Stimulated activated CD8-positive, alpha-beta memory T cell treated with anti-CD3 and anti-CD28 coated beads, Interleukin-7, amount 100 ng/mL, for 24 hours (primary cell): ENCODE measurements at places on chromosomes 13 and 19.

DNA sequence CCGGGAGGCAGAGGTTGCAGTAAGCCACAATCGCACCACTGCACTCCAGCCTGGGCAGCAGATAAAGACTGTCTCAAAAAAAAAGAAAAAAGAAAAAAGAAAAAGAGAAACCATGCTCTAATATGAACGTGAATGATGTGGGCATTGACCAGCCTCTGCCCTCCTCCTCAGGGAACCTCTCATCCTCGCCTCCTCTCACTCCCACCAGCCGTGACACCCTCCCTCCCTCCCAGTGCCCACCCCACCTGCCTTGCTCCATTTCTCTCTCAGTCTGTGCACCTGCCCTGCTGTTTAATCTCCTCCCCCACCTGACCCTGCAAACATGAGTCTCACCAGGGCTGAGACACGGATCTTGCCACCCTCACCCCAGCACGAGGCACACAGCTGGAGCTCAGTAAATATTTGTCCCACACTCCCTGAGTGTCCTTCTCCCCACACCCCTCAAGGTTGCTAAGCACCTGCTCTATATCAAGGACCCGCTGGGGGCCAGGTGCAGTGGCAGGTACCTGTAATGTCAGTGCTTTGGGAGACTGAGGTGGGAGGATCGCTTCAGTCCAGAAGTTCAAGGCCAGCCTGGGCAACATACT is 7.5 kb upstream of the BCAT2 start:
- no peak for DNase-seq

DNA sequence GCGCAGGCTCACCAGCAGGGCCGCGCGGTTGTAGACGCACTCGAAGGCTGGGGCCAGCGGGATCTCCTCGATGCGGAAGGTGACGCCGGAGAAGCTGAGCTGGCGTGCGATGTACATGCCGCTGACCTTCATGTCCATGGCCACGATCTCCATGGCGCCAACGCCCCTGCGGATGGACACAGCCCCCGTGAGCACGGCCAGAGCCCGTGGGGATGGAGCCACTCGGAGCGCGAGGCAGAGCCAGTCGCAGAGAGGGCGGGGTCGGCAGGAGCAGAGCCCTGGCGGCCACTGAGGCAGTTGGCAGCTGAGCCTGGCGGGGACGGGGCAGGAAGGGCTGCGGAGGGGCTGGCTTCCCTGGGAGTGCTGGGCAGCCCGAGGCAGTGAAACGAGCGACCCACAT is 15.2 kb downstream of the GPX4 start:
- DNase-seq, result no peak

DNA sequence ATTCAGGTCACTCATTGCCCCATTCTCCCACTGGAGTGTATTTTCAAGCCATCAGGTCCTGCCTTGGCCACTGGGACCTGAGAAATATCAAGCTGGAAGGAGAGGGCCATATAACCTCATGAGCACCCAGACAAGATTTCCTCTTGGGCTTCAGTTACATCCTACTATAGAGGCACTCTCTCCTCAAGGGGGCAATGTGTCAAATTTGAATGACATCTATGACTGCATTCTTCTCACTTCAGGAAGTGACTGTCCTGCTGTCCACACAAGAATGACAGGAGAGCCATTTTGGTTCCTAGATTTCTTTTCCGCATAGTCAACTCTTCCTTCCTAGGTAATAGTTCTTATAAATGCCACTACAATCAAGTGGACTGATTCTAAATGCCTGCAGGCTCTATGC is 416.2 kb downstream of the DIAPH3 start:
- DNase-seq, result no peak

DNA sequence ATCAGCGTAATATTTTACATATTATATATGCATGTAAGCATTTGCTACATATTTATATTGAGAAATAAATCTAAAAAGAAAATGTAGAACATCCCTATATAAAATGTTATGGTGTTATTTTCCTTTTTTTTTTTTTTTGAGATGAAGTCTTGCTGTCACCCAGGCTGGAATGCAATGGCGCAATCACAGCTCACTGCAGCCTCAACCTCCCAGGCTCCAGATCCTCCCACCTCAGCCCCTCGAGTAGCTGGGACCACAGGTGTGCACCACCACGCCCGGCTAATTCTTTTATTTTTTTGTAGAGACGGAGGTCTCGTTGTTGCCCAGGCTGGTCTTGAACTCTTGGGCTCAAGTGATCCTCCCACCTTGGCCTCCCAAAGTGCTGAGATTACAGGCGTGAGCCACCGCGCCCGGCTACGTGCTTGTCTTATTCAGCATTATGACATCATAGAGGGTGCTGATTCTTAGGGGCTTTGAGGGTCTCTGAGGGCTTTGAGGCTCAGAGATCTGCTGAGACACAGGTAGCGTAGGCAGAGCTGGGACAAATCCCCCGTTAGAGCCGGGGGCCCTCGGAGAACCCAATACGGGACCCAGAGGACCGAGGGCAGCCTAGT is 101.9 kb downstream of the GADD45B start:
- DNase-seq, result no peak

- no peak for DNase-seq
Observed at GRCh38 chr13:24500977-24501376, 11.6 kb downstream of the PARP4 start.

DNA sequence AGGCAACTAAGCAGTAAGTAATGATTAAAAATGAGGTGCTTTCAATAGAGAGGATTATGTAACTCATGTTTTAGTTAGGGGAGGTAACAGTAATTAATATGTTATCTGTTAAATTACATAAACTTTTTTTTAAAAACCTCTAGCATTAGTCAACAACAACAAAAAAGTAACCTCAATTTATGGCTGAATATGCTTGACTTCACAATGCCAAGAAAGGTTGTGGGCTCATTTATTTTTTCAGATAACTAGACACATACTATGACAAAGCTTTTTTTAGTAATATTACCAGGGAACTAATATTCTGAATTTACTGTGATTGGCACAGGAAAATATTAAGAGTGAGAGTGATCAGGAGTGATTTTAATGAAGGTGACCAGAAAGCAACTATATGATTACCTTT is 54.9 kb downstream of the KCNRG start:
- DNase-seq, result no peak

DNA sequence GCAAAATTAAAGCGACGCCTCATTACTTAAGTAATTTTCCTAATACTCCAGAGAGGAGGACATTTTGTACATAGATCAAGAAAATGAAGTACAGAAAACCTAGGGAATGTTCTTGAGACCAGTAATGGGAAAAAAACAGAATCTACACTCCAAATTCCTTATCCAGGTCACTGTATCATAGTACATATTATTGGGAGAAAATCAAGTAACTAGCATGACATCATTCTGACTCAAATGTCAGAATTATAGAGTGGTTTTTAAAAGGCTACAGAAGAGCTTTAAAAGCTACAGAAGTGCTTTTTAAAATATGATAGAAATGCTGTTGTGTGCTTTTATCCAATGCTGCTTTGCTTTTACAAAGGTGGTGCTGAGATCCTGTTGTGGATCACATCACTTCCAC is 86.3 kb upstream of the SLC15A1 start:
- DNase-seq, result no peak

GRCh38 chr19:17418710-17419109 is 1.1 kb upstream of the MVB12A start:
- no peak for DNase-seq

DNA sequence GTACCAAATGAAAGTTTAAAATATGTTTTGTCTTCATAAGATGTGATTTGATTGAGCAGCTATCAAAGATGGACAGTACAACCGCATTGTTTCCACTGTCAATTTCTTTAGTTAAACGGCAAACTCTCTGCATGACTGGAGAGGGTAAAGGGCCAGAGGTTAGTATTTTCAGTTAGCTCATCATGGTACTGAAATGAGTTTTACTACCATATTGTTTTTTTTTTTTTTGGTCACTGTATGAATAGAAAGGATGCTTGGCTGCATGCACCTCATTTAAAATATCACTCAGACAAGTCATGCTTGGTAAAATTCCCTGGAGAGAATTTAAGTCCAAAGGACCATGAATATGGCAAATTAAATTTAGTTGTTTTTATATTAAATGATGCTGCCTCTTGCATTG is 942.1 kb upstream of the SPRY2 start:
- no peak for DNase-seq

DNA sequence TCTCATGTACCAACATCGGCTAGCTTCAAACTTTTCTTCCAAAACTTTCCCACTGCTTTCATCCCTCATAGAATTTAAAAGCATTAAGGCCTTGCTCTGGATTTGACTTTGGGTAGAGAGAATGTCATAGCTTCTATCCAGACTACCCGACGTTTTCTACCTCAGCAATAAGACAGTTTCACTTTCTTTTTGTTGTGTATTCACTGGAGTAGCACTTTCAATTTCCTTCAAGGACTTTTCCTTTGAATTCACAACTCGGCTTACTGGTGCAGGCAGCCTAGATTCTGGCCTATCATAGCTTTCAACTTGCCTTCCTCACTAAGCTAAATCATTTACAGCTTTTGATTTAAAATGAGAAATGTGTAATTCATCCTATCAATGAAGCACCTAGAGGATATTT is 420.4 kb upstream of the GPC6 start:
- DNase-seq, result no peak

- DNase-seq, result no peak
Observed at GRCh38 chr19:46919324-46919723, 58.5 kb downstream of the ARHGAP35 start.
